ENCODE measurements at places on chromosomes 6 and 20.
A peak's percentile ranks its signal among the peaks of the same experiment; 100 is the strongest.

DNA sequence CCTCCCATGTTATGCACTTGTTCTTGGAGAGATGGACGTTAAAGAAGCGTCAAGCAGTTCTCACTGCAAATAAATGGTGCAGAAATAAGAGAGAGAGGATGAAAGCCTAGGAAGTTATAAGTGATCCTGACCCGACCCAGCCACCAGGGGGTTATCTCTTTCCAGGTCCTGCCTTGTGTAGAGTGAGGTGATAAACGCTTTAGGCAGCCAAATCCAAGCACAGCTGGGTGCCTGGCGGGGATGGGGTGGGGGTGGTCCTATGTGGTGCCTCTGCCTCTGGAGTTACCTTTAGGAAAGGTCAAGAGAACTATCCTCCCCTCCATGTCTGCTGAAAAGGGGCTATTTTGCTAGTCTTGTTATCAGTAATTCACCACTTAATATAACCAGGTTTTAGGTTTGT, 9.2 kb upstream of the TFAP2A start:
- no peak for DNase-seq

DNA sequence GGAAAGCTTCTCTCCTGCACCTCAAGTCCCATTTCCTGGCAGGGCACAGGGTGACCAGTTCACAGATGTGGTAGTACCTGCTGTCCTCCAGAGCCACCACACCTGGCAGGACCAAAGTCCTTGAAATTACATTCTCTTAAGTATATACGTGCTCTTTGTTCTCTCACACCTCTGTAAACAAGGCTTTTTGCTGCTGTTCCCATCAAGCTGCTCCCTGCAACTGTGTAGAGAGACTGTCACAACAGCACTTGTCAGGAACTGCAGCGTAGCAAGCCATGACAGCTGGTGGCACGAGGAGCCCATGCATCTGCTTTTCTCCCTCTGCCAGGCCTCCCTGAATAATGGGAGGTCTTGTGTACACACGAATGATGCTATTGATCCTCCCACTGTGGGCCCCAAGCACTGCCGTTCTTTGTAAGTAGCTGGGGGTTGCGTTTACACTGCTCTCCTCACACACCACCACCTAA, 431.8 kb downstream of the CD83 start:
- DNase-seq = no peak

DNA sequence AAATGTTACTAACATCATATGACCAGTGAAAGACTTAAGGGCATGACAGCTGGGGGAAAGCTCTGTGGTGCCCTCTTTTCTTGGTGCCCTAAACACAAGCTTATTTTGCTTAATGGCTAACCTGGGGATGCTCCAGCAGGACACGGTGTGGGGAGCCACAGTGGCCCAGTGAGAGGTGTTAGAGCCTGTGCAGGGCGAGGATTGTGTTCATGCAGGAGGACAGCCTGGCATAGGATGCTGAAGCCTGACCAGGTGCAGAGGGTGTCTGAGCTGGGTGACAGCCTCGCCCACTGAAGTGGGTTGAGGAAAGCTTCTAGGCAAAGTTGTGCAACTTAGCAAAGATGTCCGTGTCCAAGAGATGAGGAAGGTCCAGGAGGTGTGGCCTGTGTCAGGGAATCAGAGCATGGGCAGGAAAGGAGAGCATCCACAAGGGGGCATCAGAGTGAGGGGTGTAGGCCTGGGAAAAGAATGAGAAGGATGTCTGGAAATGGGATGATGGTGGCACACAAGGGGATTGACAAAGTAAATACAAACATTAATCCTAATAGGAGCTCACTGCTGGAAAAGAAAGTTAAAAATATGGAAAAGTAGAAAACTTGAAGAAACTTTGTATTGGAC, 33.9 kb downstream of the SLC17A4 start:
- no peak for DNase-seq

- no peak for DNase-seq
Measured at GRCh38 chr20:3672547-3673171, 9.2 kb downstream of the ADAM33 start.

GRCh38 chr6:37239526-37239925, 18.0 kb upstream of the TBC1D22B start:
- no peak for DNase-seq

DNA sequence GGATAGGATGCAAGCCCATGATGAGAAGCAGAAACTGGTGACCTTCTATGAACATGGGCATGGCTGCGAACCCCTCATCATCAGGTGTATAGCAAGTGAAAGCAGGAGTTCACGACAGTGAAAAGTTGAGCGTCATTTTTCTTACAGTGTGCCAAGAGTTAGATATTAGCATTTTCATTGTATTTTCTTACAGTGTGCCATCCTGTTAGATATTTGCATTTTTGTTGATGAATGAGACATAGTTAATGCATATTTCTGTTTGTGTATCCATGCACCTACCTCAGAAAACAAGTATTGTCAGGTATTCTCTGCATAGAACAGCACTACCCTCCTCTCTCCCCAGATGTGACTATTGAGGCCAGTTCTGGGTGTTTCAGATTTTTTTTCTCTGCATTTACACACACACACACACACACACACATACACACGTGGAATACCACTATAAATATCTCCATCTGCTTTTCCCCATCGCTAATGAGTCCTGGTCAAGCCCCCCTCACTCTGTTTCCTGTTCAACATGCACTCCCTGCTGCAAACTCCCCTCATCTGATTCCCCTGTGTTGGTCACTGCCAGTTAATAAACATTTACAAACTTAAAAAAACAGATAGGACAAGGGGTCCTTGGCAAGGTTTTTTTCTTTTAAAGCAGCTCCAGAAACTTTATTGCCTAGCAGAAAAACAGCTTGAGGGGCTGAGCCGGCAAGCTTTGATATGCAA, 41.7 kb downstream of the PLN start:
- DNase-seq = no peak

- peak; percentile 81 for DNase-seq
Measured at GRCh38 chr6:34027445-34027936, 118.4 kb downstream of the GRM4 start.

DNA sequence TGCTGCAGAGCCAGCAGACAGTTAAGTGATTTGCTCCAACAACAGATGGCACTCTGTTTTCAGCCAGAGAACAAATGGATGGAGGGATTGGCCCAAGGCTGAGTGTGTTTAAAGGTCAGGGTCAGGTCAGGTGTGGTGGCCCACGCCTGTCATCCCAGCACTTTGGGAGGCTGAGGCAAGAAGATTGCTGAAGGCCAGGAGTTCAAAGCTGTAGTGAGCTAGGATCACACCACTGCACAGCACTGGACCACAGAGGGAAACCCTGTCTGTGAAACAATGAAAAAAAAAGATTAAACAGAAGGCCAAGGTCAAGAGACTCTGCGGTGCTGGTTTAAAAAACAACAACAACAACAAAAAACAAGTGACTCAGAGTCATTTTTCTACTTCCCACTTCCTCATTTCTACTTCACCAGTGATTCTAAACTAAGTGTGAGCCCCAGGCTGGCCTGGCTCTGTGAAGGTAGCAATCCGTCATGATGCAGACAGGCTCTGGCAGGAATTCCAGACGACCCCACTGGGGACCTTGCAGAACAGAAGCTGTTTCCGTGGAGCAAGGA, 42.5 kb upstream of the ARMC2 start:
- no peak for DNase-seq

DNA sequence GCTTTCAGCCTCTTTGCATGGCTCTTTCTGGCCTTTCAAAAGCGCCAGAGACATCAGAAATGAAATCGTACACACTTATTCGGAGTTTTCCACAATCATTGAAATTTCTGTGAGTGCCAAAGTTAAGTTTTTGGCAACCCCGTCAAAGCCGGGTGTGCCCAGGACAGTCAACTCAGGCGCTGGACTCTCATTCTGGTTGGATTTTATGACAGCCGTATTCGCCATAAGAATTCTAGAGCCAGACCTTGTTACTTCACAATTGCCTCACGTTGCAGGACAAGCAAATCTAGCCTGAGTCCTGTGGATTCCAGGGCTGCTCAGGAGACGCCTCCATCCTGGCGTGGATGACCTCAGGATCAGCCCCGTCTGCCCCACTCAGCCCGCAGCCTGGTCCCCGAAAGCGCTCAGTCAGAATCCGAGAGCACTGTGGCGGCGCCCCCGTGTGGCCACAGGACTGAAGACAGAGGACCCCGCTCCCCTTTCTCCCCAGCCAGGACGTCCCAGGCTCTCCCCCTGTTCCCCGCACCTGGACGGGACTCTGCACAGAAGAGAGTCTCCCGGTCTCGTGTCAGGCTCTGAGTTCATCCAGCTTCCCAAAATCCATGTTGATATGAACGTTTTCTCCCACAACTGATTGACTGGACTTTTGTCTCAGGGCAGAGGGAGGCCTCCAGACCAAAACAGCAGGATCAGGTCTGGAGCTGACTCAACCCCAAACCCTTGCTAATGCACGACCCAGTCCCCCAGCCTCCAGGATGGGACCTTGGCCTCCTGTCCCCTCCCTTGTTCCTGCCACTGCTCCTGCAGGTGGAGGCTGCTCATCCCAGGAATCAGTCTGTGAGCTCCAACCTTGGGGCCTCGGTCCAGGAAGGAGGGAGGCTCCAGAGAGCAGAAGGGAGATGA, 38.2 kb downstream of the MICA start:
- peak; percentile 90 for DNase-seq

- DNase-seq = no peak
Measured at GRCh38 chr6:20747991-20748390, 213.7 kb downstream of the CDKAL1 start.

GRCh38 chr20:54220722-54221121, 12.8 kb downstream of the PFDN4 start:
- DNase-seq = no peak

GRCh38 chr6:139126255-139126654, 8.6 kb upstream of the HECA start:
- DNase-seq = peak; percentile 50

DNA sequence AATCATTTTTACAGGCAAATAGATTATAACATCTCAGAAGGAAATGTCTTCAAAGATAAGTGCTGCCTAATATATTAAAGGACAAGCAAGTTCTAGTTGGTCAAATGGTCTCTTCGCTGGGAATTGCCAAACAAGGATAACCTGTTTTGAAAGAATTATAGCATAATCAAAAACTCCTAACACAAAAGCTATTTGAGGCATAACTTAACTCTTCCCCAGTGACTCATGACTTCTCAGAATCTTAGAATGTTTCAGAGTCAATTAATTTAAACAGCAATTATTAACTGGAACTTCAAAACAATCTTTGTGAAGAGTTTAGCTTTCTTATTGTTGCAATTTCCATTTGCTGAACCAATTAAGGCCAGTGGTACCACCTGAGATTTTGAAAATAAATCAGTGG, 126.6 kb downstream of the MTFR2 start:
- no peak for DNase-seq
